MM.1S (cell line): ENCODE measurements at places on chromosomes 6 and 20.

DNA sequence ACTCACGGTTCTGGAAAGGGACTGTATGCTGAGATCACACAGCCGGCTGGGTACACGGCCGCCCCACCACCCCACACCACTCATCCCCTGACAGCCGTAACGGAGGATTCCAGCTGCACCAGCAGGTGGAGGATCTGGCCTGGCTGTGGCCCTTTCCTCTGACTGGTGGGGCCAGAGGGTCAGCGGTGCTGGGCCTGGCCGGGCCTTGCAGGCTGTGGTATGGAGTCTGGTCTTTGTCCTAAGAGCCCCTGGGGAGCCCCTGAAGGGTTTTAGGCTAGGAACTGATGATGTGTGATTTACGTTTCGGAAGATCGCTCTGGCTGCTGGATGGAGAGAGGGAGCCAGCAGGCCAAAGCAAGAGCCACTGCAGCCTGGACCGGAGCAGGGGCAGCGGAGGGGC, 26.6 kb downstream of the NOL4L start:
- no peak for DNase-seq

GRCh38 chr6:1860756-1861348, 251.1 kb downstream of the FOXC1 start:
- DNase-seq, result no peak

GRCh38 chr6:89022798-89023197, 57.8 kb upstream of the PNRC1 start:
- DNase-seq, result no peak

- no peak for DNase-seq
These were observed 217.4 kb upstream of the PLCB4 start for GRCh38 chr20:8851446-8851845.

GRCh38 chr6:158972241-158973233, 27.5 kb downstream of the RSPH3 start:
- DNase-seq, result peak; percentile 34

DNA sequence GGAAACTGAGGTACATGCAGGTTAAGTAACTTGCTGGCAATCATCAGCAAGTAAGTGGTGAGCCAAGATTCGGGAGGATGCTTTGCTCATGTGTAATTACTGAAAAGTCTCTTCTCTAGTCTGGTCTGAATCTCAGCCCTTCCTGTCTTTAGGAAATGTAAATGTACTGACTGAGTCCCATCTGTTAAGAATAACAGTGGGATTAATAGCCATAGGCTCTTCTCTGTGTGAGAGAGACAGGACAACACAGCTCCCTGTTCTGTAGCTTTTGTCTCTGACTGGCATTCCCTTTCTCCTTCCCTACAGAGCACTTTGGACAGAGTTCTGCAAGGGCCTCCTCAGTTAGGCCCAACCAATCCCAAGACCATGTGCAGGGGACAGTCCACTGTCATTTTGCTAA, 131.3 kb upstream of the OGFRL1 start:
- DNase-seq, result no peak

- no peak for DNase-seq
These were observed 68.8 kb downstream of the GJA1 start for GRCh38 chr6:121504227-121504626.

- no peak for DNase-seq
These were observed 293.9 kb downstream of the RNGTT start for GRCh38 chr6:88669475-88669874.

DNA sequence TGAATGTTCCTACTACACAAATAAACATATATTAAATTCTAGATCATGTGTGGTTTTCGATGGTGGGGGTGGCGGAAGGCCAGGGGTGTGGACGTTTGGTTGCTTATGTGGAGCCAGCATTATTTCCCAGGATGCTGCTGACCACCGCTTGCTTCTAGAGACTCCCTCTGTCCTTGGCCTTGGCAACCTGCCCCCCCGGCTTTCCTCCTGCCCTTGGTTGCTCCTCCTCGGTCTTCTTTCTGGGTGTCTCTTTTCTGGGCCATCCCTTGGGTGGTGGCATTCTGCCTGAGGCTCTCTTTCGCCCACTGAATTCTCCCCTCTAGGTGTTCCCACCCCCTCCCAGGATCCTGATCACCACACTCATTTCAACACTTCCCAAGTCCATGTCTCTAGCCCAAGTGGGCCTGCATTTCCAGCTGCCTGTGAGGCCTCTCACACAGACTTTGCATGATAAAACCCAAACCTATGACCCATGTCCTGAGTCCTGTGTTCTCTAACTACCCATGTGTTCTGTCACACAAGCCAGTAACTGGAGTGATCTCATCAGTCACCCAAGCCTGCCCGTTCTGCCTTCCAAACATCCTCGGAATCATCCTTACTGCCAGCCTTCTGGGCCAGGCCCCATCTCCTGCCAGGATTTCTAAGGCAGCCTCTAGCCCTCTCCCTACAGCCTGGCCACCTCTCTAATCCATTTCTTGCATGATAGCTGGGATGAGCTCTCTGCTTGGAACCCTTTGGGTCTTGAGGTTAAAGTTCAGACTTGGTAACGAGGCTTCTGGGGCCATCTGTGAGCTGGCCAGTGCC, 71.2 kb downstream of the CDS2 start:
- DNase-seq, result no peak

- no peak for DNase-seq
These were observed 16.6 kb downstream of the CD40 start for GRCh38 chr20:46134716-46135115.

- DNase-seq, result no peak
These were observed 65.9 kb downstream of the AIG1 start for GRCh38 chr6:143126574-143126941.

GRCh38 chr6:128847431-128848210, 35.3 kb upstream of the LAMA2 start:
- DNase-seq, result no peak

GRCh38 chr6:129186988-129187387, 304.1 kb downstream of the LAMA2 start:
- DNase-seq, result no peak

DNA sequence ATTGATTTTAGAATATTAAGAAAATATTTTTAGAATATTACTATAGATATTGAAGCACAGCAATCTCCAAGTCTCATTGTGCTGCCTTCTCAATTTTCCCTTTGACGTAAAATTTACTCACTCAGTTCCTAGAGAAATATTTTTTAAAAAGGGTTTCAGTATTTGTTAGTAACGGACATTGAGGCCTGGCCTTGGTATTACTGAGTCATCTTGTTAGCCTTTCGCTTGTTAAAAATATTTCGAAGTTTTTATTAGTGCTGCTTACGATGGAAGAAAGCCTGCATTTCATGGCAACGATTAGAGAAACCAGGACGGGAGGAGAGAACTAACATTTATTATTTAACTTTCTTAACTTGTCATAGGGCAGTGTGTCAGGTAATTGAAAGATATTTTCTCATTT, 82.2 kb downstream of the TIAM2 start:
- no peak for DNase-seq

DNA sequence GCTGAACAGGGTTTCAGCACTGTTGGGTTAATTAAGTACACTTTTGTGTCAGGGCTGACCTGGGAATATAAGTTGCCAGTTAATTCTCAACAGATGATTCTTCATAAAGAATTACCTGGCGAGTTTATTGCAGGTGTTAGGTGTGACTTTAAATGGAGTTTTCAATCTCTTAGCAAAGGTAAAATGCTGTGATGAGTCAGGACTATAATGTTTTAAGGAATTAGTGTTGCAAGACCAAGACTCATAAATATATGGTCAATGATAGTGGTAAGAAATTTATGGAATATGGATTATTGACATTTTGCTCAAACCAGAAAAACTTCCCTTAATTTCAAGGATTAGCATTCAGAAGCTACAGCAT, 50.0 kb upstream of the PLCG1 start:
- no peak for DNase-seq

GRCh38 chr20:21607971-21608725, 94.3 kb upstream of the NKX2-2 start:
- no peak for DNase-seq

DNA sequence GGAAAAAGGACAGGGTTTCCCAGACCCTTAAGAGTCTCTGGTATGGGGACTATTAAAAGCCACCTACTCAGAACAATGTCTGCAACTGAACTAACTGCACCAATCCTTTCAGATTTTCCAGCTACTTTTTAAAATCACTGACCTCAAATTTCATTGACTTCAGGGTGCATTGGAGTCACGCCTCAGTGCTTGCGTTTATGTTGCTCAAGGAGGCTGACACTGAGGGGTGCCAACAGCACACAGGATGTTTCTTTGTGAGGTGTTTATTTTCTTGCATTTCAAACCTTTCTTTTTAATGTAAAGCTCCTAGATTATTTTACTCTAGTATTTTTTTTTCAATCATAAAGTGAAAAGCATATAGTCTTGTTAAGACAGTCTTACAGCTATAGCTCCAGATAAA, 402.0 kb upstream of the SLC35B3 start:
- no peak for DNase-seq

DNA sequence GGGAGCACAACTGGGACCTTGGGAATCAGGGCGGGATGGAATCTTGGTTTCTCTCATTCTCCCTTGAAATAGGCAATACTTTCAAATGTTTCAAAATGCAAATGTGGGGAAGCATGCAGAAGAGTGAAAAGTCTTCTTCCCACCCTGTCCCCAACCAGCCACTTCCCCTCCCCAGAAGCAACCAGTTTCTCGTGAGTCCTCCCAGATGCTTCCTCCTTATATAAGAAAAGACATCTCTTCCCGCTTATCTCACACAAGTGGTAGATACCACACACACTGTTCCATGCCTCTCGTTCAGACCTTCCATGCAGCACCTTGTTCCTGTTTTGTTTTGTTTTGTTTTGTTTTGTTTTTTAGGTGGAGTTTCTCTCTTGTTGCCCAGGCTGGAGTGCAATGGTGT, 25.1 kb downstream of the HCK start:
- DNase-seq, result no peak

- peak; percentile 61 for DNase-seq
These were observed 3.4 kb upstream of the RSPO4 start for GRCh38 chr20:1005452-1006027.

GRCh38 chr6:107972413-107973096, 14.5 kb upstream of the SEC63 start:
- DNase-seq, result no peak

- no peak for DNase-seq
These were observed 474.4 kb upstream of the HSF2 start for GRCh38 chr6:121925024-121925423.

GRCh38 chr20:39855799-39856198, 833.2 kb downstream of the MAFB start:
- no peak for DNase-seq

DNA sequence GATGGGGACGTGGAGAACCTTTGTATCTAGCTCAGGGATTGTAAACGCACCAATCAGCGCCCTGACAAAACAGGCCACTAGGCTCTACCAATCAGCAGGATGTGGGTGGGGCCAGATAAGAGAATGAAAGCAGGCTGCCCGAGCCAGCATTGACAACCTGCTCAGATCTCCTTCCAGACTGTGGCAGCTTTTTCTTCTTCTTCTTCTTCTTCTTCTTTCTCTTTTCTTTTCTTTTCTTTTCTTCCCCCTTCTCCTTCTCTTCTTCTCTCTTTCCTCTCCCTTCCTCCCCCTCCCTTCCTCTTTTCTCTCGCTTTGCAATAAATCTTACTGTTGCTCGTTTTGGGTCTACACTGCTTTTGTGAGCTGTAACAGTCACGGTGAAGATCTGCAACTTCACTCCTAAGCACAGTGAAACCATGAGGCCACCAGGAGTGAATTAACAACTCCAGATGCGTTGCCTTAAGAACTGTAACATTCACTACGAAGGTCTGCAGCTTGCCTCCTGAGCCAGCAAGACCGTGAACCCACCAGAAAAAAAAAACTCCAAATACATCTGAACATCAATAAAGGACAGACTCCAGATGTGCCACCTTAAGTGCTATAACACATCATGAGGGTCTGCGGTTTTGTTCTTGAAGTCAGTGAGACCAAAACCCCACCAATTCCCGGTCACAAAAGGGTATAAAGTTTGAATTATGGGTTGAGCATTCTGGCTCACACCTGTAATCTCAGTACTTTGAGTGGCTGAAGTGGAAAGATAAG, 19.6 kb upstream of the SERPINB1 start:
- no peak for DNase-seq

- DNase-seq, result no peak
These were observed 136.8 kb upstream of the TCF21 start for GRCh38 chr6:133752129-133752528.

DNA sequence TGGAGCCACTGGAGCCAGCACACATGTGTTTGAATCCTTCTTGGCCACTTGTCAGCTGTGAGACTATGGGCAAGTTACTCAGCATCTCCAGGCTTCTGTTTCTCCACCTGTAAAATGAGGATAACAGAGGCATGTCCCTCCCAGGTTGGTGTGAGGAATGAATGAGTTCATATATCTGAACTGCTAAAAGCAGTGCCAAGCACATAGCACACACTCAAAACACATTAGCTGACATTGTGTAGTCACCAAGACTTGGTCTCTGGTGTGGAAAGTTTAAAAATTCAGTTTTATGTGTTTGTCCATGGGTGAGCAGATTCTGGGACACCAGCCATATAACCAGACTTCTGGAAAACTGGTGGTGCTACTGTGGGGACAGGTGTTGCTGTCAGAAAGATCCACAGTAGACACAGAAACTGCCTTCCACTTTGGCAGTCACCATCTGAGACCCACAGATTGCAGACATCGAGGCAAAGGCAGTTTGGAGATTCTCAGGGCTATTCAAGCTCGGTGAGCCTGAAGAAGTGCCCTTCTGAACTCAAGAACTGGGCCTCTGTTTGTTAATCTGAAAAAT, 115.8 kb downstream of the MRPL14 start:
- no peak for DNase-seq

- DNase-seq, result no peak
These were observed 78.6 kb downstream of the RCAN2 start for GRCh38 chr6:46412662-46413061.

DNA sequence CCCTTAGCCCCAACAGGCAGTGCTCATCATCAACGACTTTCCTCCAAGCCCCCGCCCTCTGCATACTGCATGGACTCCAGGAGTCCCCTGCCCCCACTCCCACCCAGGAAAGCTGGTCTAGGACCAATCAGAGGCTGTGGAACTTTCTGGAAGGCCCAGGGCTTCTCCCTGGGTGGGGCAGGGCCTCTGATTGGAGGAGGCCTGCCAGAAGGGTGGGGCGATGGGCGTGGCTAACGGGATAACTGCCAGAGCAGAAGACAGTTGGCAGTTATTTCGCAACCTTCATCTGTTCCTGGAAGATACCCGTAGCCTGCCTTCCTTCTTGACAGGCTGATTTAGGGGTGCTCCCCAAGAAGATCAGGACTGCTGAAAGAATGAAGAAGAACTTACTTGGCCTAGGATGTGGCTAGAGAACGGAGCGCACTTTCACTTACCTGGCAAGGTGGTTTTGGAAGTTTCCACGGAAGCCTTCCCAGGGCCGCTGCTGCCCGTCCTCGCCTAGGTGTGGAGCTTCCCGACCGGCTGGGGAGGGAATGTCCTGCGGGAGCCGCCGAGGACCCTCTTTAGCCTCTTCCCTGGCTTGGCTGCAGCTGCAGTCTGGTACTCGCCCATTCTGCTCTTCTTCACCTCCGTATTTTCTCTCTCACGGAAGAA, 209.0 kb downstream of the LRFN2 start:
- DNase-seq, result no peak
